ENCODE measurements at places on chromosomes 16 and 17.

DNA sequence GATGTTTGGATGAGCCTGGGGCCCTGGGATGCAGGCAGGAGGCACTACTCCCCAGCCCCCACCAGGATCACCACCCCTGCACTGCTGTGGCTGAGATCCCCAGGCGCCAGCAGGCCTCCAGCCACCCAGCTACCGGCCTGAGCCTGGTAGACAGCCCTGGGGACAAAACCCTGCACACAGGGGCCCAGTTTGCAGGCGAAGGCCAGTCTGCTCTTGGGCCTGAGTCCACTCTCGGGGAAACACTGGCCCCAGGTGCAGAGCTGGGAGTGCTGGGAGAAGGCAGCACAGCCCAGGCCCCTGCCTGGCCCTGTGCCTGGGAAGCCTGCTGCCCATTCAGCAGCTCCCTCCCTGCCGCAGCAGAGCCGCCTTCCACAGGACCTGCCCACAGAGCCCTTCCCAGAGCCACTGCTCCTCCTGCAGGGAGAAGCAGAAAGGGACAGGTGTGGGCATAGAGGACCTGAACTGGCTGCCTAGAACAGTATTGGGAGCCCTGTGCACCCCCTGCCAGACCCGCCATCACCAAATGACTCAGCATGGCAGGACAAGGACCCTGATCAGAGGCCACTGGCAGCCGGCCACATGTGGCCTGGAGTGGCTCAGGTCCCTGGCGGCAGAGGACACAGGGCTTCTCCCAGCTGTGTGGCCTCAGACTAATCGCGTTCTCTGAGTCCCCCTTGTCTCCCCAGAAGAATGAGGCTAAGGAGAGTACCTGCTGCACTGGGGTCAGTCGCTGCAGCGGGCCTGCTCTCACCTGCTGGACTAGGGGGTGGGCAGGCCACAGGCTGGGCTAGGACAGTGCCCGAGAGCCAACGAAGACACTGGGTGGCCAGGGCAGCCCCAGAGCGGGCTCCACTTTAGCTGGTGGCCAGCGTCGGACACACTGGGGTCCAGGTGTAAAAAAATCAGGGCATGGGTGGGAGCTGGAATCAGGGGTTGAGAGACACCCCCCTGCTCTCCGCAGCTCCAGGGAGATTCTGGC, 10.7 kb downstream of the MSRB1 start:
- DNase-seq = no peak

- no peak for DNase-seq
Measured at GRCh38 chr17:10683853-10684252, 13.5 kb downstream of the SCO1 start.

GRCh38 chr17:28042657-28042720, at the start of gene NLK:
Gene NLK (plus strand): TSS chr17:28042677. CDS start chr17:28042874, 197 bp downstream.
- no peak for DNase-seq

DNA sequence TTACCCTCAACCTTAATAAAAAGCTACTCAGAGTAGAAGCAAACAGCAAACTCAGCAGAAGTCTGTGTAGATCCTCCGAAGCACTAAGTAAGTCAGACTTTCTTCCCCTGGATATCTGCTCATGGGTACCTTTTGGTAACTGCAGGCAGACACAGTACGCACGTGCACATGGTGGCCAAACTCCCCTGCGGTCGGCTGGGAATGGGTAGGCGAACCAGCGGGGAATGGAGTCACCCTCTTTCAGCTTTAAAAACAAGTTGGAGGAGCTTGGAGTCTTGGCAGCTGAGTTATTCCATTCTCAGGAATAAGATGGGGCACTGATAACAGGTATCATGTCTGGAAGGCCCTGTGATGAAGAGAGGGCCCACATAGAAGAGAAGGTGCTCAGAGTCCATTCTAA, 16.3 kb downstream of the CYB561 start:
- DNase-seq = no peak

- no peak for DNase-seq
Measured at GRCh38 chr16:63096857-63097256, 1060.6 kb upstream of the CDH8 start.

- DNase-seq = no peak
Measured at GRCh38 chr17:21239680-21240368, 13.4 kb downstream of the NATD1 start.

DNA sequence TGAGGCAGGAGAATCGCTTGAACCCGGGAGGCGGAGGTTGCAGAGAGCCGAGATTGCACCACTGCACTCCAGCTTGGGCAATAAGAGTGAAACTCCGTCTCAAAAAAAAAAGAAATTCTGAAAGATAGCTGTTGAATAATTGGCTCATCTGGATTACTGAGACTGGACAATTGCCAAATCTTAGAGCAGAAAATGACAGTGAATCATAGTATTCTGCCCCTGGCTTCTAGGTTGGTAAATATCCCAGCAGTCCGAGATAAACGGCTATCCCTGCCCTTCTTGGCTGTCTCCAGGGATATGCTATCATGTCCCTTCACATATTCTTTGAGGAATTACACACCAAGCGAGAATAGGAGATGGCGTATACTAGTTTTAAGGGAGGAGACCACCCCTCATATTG, 35.5 kb upstream of the METTL16 start:
- DNase-seq = no peak

GRCh38 chr16:10490141-10490540, 90.3 kb downstream of the EMP2 start:
- DNase-seq = no peak

- DNase-seq = no peak
Measured at GRCh38 chr17:45679426-45679825, 104.7 kb upstream of the CRHR1 start.

DNA sequence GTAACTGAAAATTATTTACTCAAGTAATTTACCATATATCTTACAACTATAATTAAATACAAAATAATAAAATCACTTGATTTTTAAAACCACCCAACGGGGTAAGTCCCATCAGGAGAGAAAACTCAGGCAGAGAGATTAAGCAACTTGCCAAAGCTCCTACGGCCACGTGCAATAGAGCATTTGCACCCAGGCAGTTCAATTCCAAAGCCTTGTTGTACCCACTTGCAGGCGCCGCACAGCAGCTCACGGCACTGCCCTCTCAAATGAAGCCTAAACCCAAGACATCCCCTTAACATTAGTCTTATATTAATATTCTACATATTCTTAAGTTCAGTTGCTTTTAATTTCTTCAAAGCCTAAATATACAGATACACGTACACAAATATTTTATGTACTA, 75.7 kb downstream of the SPAG9 start:
- no peak for DNase-seq

DNA sequence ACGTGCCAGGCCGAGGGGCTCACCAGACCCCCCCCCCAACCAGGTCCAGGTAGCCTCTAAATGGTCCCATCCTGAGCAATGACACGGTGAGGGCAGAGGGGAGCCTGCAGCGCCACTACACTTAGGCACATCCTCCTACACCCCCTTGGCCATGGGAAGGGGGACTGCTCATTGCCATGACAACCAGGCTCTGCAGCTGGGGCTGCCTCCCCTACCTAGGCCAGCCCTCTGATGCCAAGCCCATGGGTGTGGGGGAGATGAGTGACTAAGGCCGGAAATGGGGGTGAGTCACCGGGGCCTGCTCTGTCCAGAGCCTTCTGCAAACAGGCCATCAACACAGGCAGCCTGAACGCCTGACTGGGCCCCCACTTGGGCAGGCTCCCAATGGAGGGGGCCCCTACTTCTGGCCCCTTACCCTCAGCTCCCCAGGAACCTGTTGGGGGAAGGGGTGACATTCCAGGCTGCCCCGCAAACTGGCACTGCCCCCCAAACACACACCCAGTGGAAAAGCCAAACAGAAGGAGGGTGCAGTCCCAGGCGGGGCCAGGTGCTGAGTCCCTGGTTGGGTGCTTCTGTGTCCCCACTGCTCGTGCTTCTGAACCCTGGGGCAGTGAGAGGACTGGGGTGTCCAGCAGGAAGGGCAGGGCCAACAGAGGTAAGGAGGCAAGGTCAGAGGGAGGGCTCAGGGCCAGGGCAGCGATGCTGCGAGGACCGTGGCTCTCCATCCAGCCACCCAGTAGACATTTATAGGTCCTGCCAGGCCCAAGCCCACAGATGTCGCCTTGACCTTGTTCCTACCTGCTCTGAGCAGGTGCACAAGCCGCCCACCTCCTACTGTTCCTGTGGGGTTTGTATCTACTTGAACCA, 8.2 kb downstream of the PLCD3 start:
- DNase-seq = no peak

DNA sequence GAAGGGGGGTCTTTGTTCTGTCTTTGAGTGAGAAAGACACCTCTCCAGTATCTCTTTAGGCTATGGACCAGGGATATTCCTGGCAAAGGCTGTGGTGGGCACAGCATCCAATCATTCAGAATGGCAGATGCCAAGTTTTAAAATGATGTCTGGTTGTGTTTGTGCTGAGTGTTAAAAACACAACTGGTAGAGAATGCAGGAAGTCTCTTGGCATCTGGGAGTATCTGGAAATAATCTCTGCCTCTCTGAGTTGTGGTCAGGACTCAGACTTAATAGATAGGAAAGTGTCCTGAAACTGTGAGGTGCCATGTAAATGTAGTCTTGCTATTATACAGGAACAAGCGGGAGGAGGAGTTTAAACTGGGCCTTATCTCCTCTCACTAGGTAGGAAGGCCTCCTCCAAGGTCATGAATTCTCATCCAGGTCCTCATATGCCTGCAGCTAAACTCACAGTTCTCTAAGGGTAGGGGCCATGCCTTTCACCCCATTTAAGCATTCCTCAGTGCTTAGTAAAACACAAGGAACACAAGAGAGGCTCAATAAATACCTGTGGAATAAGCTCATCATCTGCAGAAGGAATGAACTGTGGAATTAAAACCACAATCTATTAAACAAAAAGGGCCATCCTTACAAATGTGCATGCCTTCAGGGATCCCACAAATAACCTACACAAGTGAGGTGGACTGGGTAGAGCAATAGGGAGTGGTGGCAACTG, 317.6 kb downstream of the CBLN1 start:
- DNase-seq = no peak

DNA sequence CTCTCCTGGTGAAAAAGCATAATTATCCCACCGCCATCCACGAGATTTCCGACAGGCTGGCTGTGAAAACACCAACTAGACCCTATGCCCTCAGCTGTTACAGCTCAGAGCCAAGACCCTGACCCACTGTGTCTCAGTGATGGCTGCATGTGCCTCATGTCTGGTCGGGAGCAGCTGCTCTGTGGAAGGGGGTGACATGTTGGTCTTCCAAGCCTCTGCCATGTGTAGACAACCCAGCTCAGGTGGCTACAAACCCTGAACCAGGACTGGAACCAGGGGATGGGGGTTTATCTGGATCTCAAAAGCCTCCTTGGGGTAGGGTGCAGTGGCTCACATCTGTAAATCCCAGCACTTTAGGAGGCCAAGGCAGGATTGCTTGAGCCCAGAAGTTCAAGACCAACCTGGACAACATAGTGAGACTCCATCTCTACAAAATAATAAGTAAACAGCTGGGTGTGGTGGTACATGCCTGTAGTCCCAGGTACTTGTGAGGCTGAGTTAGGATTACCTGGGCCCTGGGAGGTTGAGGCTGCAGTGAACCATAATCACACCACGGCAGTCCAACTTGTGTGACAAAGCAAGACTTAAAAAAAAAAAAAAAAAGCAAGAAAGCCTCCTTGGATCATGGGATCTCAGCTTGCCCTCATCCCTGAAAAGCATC, 220.3 kb downstream of the CPPED1 start:
- no peak for DNase-seq

GRCh38 chr17:32819035-32819434, 57.9 kb downstream of the MYO1D start:
- DNase-seq = no peak

- no peak for DNase-seq
Measured at GRCh38 chr16:29745121-29745852, 503 bp downstream of the C16orf54 start.

DNA sequence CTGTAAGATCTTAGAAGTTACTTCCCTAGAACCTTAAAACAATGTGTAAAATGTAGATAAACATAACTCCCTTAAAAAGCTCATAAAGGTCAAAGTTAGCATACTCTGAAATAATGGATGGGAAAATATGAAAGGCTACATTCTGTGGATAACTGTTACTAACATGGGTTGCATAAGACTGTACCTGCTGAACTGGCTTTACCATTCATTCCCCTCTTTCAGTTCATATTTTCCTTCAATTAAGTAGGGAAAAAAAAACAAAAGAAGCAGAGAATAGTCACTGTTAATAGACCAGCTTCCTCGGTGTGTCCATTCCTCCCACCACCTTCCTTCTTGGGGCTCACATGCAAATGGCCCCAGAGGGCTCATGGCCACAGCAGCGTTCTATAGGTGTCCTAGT, 7.5 kb upstream of the MEIOB start:
- DNase-seq = no peak

- DNase-seq = no peak
Measured at GRCh38 chr16:24069036-24069590, 187.0 kb upstream of the CACNG3 start.

Data from NCI-H510A (cell line).